Midbrain (tissue), 1 donor: ENCODE measurements at places on chromosomes 5 and 9.

- no peak for DNase-seq
Observed at GRCh38 chr5:79508354-79508753, 5.6 kb downstream of the HOMER1 start.

- peak; percentile 73 for DNase-seq
Observed at GRCh38 chr9:734831-735511, 106.5 kb upstream of the DMRT1 start.

GRCh38 chr5:143968071-143968878, 156.3 kb downstream of the HMHB1 start:
- peak; percentile 5 for DNase-seq

DNA sequence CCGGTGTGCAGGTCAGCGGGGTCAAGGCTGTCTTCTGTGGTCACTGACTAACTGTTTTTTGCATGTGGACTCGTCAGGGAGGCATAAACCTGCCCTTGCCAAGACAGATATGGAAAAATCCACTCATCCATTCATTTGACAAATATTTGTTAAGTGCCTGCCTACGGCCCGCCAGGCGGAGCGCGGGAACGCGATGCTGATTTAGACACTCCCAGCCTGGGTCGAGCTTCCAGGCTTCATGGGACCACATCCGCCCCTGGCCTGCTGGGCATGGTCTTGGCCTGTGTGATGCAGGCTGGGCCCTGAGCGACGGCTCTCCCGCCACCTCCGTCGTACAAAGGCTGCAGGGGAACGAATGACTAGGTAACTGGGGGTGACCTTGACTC, 18.1 kb downstream of the MYMK start:
- no peak for DNase-seq

GRCh38 chr9:93207326-93207814, 23.4 kb downstream of the WNK2 start:
- peak; percentile 55 for DNase-seq

DNA sequence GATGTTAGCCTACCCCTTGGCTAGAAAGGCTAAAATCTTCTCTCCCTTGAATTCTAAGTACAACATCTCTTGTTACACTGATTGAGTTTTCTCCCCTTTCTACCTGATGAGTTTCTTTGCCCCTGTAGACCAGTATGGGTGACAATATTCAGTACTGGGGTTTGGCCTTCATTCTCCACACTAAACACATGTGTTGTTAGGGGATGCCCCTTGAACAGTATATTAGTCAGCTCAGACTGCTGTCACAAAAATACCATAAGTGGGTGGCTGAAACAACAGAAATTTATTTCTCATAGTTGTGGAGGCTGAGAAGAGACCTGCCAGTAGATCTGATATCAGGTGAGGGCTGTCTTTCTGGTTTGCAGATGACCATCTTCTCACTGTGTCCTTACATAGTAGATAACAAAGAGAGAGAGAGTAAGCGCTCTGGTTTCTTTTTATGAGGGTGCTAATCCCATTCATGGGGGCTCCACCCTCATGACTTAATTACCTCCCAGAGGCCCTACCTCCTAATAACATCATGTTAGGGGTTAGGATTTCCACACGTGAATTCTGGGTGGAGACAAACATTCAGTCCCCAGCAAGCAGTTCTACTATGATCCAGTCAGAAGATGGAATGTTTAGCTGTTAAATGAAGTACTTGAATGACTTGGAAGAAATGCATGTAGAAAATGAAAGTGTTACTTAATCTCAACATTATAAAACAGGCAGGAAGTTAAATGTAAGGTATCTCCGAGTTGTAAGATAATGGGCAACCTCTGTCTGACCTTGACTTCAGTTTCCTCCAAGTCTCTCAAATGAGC, 17.5 kb downstream of the VLDLR start:
- no peak for DNase-seq
